ENCODE measurements at places on chromosomes 1 and 21. TPM values are rescaled to one million over a fixed set of nuclear protein-coding genes. Genes with fewer than 3 reads are reported as not detected.
A peak's percentile ranks its signal among the peaks of the same experiment; 100 is the strongest.

XCL2 gene
- not detected for total RNA-seq

HTR6 gene
- total RNA-seq = not detected

KRTAP10-9 gene
- total RNA-seq = not detected

GJC2 gene
- 1.5 TPM for total RNA-seq

AMY1B gene
- not detected for total RNA-seq

CFHR2 gene
- total RNA-seq = not detected

KIF26B gene
- total RNA-seq = 47.0 TPM

- no peak for DNase-seq
Measured at GRCh38 chr1:43763497-43763973, 56.2 kb downstream of the ST3GAL3 start.

GRCh38 chr1:31937300-31938183 lies 626 bp downstream of the PTP4A2 start:
- DNase-seq = no peak

GRCh38 chr1:44485229-44485933 lies 80.3 kb downstream of the RNF220 start:
- DNase-seq = no peak

GRCh38 chr1:55824251-55824640 lies 609.1 kb upstream of the USP24 start:
- no peak for DNase-seq

- DNase-seq = no peak
Measured at GRCh38 chr1:56583957-56584468, 4.7 kb upstream of the PLPP3 start.

- DNase-seq = no peak
Measured at GRCh38 chr1:222049176-222049575, 307.3 kb upstream of the DUSP10 start.

GRCh38 chr1:56147459-56147858 lies 431.9 kb downstream of the PLPP3 start:
- no peak for DNase-seq

- DNase-seq = no peak
Measured at GRCh38 chr1:204814166-204814884, 56.3 kb upstream of the NFASC start.

DNA sequence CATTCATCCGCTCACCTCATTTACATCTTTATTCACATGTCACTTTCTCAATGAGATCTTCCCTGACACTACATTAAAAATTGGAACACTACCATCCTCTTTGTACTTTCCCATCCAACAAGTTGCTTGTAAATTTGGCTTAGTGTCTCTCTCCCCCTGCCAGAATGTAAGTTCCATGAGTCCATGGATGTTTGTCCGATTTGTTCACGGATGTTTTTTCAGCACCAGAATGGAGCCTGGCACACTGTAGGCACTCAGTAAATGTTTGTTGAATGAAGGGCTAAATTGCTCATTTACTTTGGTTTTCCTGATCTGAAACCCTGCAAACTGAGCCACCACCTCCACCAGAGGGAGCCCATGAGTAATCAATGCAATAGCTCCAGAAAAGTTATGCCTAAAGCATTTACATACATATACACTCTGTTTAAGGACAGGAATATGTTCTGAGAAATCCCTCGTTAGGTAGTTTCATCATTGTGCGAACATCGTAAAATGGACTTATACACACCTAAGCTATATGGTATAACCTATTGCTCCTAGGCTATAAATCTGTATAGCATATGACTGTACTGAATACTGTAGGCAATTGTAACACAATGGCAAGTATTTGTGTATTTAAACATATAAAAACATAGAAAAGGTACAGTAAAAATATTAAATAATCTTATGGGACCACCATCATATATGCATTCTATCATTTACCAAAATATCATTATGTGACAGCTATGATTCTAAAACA lies 2.8 kb upstream of the EYA3 start:
- no peak for DNase-seq

DNA sequence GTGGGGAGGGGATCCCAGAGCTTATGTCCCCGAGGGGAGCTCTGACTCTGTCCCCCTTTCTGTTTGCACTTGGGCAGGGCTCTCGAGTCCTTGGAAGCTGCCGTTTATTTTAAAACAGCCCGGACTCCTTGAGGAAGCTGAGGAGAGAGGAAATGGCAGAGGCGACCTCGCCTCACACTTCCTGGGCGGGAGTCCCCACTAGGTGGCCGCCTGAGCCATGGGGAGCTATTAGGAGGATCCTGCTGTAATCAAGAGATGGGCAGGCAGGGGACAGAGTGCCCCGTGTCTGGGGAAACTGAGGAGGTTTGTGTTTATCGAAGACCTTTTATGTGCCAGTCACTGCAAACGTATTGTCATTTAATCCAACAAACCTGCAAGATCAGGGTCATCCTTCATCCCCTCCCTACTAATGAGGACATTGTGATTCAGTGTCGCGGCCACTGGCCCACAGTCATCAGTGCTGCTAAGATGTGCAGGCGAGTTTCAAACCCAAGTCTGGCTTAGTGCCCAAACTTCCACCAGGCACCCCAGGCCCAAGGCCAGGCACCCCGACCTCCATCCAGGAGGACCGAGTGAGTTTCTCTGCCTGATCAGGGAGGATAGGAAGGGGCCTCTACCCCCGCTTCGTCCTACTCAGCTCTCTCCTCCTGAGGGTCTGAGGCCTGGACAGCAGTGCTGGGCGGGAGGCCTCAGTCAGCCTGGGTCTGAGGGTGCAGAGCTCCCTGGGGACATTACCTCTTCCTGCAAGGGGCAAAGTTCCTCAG lies 316.9 kb upstream of the VAMP3 start:
- DNase-seq = no peak

DNA sequence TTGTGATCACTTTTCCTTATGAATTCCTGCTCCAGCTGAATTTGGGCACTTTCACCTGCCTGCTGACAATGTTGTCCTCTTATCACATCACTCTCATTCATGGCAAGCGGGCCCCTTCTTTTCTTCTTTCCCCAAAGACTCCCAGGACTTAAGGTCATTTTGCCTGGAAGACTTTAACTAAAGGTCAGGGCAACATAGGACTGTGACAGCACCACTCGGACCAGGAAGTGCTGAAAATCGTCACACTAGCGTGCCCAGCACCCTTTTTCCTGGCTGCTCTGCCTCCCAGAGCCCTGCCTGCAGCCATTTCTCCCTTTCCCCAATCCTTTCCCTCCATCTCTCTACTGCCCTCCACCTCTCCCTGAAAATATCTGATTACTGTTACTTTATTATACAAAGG lies 35.4 kb downstream of the CD34 start:
- no peak for DNase-seq

DNA sequence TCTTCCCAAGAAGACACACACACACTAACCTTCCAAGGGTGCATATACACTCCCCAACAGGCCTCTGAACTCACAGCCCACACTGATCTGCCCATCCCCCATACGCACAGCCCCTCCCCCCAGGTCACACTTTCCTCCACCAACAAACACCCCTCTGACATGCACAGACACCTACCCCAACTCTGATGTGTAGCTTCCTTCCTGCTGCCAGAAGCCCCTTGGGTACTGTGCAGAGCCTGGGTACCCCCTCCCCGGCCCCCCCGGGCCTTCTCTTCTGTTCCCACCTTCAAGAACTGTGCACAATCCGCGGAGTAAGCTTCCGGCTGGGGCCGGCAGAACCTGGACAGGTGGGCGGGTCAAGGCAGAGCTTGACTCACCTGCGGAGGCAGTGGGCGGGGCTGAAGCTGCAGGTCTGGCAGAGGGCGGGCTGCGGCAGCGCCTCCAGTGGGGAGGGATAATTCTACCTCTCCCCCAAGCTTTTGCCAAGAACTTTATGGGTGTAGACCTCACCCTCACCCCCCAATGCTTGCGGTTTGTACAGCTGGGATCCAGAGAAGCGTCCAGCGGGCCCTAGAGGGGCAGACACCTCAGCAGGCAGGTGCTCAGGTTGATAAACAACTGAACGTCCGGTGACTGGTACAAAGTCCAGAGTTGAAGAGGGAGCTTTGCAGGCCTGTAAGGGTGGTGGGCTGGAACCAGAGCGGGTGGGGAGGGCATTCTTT lies at the start of gene C1orf210:
TSS of gene C1orf210 (minus strand) at position 313 of the 722 bp plus-strand sequence. CDS start 2,311 bp downstream, outside the sequence.
- DNase-seq = peak; percentile 74

DNA sequence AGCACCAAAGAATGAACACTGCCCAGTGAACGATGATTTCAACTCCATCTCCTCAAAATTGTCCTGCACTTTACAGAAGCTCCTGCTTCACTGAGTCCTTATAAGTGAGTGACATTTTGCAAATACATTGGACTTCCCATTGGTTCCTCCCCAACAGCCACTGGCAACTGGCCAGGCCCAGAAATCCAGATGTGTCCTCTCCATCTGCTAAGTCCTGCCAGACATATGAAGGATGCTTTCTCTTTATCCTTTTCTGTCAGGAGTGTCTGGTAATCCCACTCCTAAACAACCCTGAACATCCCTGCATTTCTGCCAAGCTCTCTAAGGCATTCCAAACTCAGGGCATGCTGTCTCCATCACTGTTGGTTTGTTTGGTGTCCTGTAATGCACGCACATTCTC lies 271.8 kb downstream of the RRAGC start:
- no peak for DNase-seq

GRCh38 chr1:52413410-52413989 lies 9.1 kb downstream of the PRPF38A start:
- no peak for DNase-seq

DNA sequence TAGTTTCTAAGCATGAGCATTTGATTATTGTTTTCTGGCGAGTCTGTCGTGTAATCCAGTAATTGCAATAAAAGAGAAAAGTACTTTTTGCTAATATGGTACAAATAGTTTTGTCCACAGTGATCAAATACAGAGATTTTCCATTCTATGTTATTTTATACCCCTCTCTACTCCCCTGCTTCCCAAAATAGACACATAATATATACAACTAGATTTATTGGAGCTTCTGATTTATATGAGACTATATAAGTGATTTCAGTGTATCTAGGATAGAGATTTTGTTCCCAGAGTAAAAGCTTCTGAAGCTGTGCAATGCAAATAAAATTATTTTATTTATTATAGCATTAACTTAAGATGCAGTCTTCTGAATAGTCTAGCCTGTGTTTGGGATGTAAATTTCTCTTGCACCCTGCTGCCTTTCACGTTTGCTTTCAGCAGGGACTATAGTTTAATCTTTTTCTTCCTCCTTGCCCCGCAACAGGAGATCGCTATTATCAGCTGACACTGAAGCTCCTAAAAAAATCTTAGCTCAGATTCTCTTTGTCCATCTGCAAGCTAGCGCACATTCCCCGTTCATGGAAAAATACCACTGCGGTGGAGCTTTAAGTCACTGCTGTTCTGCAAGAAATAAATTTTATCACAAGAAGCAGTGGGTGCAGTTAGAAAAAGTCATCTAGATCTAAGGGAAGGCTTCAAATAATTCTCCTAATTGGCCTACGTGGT lies 273.3 kb downstream of the DISC1 start:
- no peak for DNase-seq

- DNase-seq = no peak
Measured at GRCh38 chr1:152968248-152968647, 2.2 kb upstream of the SPRR4 start.

- DNase-seq = no peak
Measured at GRCh38 chr1:208521534-208521933, 277.4 kb upstream of the PLXNA2 start.

DNA sequence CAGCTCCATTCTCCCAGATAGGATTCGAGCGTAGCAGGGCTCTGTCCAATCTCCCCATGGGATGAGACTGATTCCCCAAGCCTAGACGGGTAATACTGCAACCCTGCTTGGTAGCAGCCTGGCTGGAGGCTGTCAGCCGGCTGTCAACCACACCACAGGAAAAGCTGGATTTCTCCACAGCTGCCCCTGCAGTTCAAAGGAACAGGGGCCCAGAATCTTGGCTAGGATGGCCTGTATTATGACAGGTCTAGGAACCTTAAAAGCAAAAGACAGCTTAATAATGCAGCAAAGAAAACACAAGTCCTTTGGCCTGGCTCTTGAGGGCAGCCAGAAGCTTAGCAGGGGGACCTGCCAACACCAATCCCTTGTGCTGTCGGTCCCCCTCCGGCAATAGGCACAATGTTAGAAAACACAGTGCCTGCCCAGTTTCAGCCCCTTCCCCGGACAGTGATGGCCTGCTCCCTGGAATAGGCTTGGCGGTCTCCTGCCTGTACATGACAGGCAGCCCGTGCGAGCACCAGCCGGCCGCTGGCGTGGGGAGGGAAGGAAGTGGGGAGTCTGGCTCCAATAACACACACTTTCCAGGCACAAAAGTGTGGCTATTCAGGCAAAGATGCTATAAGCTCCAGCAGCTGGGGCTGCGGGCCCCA lies 90.5 kb downstream of the TRABD2B start:
- no peak for DNase-seq

DNA sequence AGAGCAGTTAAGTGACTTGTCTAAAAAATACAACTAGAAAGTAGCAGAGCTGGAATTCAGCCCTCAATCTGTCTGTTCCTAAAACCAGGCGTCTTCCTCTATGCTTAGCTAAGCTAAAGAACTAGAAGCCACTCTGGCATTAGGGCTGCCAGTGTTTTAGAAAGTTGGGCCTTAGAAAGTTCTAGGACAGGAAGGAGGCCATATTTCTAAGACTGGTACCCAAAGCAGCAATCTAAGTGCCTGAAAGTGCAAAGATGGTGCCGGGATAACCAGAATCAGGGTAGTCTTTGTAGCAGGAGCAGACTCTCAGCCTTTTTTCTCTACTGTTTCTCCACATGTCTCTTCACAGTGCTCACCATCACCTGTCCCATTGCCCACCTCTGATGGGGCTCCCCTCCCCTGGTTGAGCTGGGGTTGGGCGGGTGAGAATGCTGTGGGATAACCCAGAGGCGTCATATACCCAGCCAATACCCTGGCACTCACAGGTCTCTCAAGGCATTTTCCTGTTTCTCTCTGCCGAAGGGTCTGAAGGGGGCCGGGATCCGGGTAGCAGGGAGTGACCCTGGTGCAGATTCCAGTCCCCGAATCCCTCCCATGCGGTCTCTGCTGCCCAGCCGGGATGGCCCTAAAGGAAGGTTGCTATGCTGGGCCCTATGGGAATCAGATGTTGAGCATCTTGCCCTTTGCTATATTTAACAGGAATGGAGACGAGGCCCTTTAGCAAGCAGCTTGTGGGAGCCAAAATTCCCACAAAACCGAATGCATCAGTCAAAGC lies 1.1 kb upstream of the RCSD1 start:
- DNase-seq = no peak
